Esophagus squamous epithelium (tissue), 5 donors: ENCODE measurements at places on chromosomes 2 and 18.

DNA sequence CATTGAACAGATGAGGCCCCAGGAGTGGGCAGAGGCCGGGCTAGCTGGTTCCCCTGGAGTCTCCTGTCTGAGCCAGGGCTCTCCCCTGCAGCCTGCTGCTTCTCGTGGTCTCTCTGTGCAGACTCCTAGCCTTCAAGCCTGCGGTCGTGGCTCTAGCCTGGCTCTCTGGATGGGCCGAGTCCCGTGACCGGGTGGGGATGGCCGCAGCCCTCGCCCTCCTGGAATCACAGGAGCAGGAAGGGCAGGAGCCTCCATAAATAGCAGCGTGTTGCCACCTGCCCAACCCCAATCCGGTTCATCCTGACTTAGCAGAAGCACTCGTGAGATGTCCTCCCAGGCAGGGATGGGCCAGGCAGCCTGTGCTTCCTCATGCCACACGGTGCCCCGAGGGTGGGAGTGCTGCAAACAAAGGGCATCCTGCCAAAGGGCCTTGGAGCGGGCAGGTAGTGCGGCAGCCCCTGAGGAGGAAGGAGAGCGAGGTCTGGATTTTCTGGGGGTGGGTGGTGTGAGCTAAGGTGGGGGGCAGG lies 43.9 kb downstream of the FOSL2 start:
- DNase-seq: no peak

- no peak for DNase-seq
Measured at GRCh38 chr18:71136487-71136886, 847.6 kb downstream of the SOCS6 start.

GRCh38 chr2:27071990-27072830 lies 756 bp upstream of the OST4 start:
- no peak for DNase-seq

GRCh38 chr2:216740557-216741222 lies 45.3 kb upstream of the IGFBP5 start:
- no peak for DNase-seq

GRCh38 chr2:70005752-70006446 lies 44.5 kb upstream of the ASPRV1 start:
- DNase-seq: no peak

DNA sequence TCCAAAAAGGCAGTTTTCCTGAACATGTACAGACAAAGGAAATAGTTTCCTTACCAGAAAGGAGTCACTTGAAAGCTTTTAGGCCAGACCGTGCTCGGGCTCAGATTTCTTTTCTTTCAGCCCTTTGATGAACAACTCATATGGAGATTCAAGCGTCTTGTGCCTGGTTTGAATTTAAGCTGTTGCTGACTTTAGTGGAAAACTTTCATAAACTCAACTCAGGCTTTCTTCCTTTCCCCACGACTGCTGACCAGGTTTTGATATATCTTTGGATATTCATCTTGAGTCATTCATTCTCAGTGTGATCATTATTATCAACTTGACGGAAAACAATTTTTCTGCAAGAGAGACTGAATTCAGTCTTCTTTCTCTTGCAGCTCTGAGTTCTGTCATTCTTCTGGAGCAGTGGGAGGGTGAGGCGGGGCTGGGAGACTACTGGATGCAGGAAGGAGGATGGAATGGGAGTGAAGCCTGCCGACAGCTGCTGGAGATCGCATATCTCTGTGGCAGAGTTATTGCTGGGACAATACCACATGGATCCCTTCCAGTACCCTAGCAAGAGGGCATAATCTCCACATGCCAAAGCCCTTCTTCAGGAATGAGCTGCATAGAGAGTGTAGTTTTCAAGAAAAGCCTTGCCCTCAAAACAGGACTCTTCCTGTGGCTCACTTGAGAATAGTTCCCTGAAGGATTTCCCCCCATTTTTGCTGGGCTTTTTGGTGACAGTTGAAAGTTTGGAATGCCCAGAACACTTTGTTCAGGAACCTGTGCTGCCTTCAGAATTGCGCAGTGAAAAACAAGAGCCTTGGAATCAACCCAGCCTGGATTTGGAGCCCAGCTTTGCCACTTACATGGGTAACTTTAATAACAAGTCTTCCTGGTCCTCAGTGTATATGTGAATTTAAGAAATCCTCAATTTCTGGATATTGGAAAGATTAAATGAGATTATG lies 364.4 kb downstream of the ZNF521 start:
- no peak for DNase-seq

GRCh38 chr2:134137182-134137611 lies 116.7 kb upstream of the MGAT5 start:
- no peak for DNase-seq

DNA sequence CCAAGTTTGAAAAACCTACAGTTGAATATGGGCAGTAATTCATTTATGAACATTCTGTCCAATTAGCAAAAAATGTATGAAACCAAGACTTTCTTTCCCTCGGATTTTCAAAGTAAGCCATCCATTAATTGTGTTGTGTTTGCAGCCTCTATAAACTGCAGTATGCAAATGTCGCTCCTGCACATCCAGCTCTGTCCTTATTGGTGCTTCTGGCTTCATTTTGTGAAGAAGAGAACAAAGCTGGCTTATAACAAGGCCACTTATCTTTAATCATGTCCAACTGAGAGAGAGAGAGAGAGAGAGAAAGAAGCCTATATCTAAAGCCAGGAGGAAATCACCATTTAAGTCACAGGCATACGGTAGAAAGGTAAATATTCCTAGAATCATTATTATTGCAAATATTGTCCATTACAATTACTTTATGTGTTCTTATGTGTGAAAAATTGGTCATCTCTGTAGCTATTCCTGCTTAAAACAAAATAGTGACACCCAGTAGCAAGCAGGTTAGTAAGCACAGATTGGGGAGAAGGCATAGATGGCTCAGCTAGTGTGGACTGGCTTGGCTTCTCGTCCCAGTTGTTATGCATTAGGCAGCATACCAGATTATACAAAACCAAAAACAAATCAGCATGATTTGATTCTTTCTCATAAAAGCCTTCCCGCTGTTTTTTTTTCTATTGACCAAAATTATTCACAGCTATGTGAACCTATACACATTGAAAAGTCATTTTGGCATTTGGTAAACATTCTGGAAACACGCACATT lies 726.4 kb upstream of the SOX11 start:
- no peak for DNase-seq

GRCh38 chr2:159968279-159968900 lies 94.0 kb downstream of the PLA2R1 start:
- DNase-seq: no peak

- no peak for DNase-seq
Measured at GRCh38 chr18:12554796-12555388, 103.0 kb downstream of the SPIRE1 start.

DNA sequence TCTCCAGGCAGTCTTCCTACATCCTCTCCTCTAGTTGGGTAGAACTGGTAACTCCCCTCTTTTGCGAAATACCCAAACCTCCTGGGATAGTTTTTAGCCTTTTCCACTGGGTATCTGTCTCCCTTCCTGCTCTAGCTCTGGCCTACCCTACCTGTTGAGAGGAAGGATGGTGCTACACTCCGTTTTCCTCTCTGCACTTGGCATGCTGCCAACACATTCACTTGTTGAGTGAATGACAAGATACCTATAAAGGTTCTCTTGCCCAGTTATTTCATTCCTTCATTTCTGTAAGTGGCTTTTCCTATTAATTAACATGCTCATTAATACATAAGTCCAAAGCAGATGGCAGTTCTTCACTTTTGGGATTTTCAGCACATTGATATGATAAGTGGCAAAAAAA lies 293.8 kb downstream of the CNTNAP5 start:
- DNase-seq: no peak

DNA sequence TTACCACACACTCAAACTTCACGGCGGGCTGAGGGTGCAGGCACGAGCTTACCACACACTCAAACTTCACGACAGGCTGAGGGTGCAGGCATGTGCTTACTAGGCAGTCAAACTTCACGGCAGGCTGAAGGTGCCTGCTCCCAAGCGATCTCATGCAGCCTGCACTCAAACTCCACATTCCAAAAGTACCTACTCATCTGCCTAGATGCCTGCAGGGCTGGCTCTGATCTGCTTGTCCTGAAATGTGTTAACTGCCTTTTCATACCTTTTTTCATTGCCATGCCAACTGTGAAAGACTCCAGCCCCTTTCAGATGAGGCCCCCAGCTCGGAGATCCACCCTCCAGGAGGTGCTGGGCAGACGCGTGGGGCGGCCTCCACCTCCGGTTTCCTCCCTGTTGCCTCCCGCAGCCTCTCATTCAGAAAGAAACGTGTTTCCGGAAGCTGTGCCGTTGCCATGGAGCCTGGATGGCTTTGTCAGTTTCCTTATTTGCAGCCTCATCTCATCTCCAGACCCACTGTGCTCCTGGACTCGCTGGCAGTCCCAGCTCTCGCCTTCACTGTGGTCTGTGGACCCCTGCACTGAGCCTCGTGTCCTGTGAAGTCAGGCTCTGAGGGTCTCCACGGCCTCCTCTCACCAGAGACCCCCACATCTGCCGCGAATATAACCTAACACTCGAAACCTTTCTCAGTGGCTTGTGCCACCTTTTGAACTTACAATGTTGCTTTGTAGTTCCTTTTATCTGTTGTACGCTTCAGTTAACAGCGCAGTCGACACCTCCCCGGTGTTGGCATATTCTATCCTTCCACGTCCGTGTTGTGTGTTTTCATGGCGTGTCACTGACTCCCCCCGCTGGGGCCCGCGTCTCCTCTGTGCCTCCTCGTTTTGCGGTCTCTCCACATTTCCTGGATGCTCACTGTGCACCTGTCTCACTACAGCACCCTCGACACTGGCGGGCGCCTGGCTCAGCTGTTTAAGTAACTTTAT lies 106.1 kb upstream of the ALKAL2 start:
- DNase-seq: no peak

GRCh38 chr2:211867845-211868451 lies 670.7 kb downstream of the ERBB4 start:
- DNase-seq: no peak

DNA sequence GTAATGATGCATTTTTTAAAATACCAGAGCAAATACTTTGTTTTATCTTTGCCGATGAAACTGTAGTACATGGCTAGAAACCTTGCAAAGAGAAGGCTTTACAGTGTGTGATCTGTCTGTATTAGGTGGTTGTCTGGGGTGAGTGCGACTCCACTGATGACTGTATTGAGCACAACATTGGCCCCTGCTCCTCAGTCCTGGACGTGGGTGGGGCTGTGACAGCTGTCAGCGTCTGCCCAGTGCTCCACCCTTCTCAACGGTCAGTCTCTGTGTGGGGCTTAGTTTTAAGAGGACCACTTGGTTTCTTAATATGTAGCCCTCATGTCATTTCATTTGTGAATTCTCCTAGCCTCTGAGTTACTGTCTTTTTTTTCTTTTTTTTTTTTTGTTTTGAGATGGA lies 17.4 kb upstream of the MOCOS start:
- DNase-seq: no peak

- no peak for DNase-seq
Measured at GRCh38 chr2:62570861-62571698, 65.1 kb upstream of the TMEM17 start.

GRCh38 chr2:172639823-172640222 lies 83.9 kb downstream of the PDK1 start:
- no peak for DNase-seq
